ENCODE measurements at places on chromosomes 2 and 18.

- DNase-seq, result no peak
These were observed 23.3 kb downstream of the TNFAIP6 start for GRCh38 chr2:151380580-151381235.

DNA sequence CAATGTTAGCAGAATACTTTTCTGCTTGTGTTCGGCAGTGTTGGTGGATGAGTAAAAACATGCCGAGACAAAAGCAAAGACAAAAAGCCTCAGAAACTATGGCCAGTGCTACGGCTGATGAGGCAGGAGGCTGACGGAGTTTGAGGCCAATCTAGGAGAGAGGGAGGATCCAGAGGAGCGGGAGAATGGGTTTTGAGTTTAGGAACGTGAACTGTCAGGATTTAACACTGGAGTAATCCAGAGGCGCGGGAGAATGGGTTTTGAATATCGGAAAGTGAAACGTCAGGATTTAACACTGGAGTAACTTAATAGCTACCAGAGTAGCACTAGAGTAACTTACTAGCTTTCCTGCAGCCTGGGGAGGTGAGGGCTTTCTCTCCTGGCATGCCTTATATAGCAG lies 37.4 kb downstream of the LYPD6B start:
- no peak for DNase-seq

- DNase-seq, result no peak
These were observed 40.0 kb downstream of the ITGA6 start for GRCh38 chr2:172467382-172467781.

- no peak for DNase-seq
These were observed 92.7 kb downstream of the ZNF516 start for GRCh38 chr18:76402026-76402990.

GRCh38 chr2:109188496-109188890 lies 59.5 kb downstream of the SH3RF3 start:
- DNase-seq, result no peak

- DNase-seq, result no peak
These were observed 171.6 kb upstream of the SATB2 start for GRCh38 chr2:199629301-199629700.

DNA sequence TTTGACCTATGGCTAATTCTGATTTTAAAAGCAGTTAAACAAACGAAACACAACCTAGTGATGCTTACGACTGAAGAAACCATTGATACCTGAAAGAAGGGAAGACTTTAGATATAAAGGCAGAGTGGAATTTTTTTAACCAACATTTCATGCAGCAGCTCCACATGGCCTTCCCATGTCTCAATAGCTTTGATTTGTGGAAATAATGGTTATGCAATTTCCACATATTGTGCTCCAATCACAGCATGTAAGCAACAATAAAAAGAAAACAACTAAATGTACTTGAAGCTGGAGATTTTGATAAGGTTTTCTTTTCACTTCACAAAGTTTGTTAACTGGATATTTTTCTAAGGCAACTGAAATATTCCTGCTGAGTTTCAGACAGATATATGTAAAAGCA lies 82.0 kb upstream of the SLC39A10 start:
- no peak for DNase-seq

DNA sequence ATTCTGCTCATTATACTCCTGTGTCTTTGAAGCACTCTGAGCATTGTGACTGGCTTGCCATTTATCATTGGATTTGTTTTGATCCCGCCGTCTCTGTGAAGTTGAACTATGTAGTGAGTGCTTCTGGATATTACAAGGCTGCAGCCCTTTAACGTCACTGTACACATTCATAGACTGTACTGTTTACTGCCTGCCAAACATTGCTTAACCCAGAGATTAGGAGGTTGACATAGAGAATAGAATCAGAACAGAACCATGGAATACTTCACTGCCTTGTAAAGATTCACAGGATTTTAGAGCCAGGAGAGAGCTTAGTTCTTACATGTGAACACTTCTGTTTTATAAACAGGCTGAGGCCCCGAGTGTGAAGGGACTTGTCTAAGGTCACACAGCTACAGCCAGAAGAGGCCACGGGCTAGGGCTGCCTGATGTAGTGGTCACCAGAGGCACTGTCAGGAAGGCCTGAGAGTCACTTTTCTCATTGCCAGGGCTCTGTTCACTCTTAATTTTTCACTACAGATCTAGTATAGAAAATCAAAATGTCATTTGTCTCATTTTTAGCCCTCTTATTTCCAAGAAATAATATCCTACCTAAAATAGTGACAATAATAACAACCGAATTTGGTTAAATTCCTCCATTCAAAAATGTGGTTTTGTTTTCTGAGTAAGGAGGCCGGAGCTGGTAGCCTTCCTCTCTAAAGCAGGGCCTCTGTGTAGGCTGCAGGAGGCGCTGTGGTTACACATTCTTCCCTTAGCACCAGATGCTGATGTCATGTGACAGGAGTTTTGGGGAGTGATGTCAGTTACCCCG lies 87.9 kb downstream of the UGGT1 start:
- no peak for DNase-seq

GRCh38 chr2:237498341-237498740 lies 11.3 kb downstream of the MLPH start:
- DNase-seq, result no peak

DNA sequence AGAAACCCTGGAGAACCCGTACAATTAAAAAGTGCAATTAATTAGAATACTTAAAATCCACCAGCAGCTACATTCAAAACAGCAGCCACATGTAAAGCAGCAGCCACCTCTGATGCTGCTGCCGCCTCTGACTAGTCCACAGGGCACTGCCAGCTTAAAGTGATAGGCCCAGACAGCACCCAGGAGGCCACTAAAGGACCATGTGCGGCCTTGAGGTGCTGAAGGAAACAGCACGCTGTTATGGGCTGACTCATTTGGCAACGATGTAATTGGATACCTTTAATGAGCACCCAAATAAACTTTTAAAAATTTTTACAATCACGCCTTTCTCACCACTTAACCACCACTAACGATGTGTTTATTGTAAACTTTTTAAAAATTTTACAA lies 209.3 kb upstream of the NCKAP5 start:
- DNase-seq, result no peak

GRCh38 chr2:226799976-226800940 lies 638 bp upstream of the IRS1 start:
- no peak for DNase-seq

GRCh38 chr18:25233528-25234321 lies 118.2 kb downstream of the ZNF521 start:
- DNase-seq, result no peak

GRCh38 chr2:215794829-215795546 lies 218.4 kb downstream of the MREG start:
- DNase-seq, result no peak

DNA sequence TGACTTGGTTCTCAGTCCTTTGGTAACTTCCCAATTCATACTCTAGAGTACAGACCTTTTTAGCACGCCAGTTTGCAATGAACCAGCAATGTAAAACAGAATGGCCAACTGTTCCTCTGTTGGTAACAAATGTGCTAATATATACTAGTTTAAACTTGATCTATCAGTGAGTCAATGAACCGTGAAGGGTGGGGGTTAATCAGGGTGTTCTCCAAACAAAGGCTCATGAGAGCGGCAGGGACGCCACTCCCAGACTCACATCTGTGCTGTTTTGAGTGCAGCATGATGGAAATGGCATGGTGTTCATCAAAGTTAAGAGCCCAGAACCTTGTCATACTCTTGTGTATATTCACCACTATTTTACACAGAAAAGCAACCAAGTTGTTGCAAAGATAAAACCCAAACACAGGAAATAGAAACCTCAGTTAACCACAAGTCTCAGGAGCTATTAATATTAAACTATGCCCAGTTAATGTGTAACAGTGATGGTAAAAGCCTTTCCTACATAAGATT lies 70.3 kb downstream of the CERKL start:
- DNase-seq, result no peak

GRCh38 chr2:167745667-167746066 lies 501.7 kb downstream of the STK39 start:
- no peak for DNase-seq

- DNase-seq, result no peak
These were observed 16.7 kb downstream of the NFE2L2 start for GRCh38 chr2:177247693-177248262.

DNA sequence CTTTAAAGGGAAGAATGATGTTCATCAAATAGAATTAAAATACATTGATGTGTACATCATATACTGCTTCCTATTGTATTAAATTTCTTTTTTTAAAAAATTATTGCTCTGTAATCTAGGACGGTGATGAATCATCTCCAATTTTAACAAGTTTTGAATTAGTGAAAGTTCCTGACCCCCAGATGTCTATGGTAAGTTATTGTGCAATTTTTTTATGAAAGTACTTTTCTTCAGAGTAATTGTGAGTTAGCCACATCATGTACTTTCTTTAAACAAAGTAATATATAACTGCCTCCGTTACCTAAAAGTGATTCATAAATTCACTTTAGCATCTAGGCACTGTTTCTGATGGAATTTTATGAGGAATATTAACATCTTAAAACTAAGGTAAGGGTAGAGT lies 38.1 kb downstream of the PIK3C3 start:
- DNase-seq, result no peak

DNA sequence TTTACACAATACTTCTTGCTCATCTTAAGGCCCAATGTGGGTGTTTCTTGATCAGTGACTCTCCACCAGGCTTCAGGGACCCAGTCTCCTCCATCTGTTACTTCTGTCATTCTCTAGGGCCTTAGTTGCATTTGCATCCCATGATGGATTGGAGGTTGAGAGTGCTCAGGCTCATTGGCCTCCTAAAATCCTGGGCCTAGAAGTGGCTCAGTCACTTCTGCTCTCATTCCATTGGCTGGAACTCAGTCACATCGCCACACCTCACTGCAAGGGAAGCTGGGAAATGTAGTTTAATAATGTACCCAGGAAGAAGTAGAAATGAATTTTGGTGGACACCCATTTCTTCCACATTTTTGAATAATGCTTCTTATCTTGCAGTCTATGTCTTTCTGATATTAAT lies 223.5 kb downstream of the HRH4 start:
- no peak for DNase-seq

DNA sequence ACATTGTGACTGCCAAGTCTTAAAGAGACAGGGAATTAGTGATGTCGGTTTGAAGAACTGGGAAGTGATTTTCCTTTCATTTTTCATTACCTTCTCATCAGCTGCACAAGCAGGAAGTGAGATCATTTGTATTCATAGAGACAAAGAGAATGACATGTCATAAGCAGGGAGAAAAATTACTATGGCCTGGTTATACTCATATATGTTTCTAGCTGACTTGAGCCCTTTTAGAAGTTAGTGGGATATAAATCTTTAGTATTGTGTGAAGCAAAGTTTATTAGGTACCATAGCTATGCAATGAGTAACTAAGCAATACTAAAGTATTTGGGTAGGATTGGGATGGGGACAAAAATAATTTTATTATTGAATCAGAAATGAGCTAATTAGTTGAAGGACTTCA lies 284.1 kb downstream of the PID1 start:
- no peak for DNase-seq

GRCh38 chr2:110215091-110215490 lies 2.7 kb upstream of the MTLN start:
- no peak for DNase-seq

GRCh38 chr2:27079233-27080139 lies 1.1 kb downstream of the EMILIN1 start:
- DNase-seq, result no peak

- DNase-seq, result no peak
These were observed 481.9 kb downstream of the TMX3 start for GRCh38 chr18:68233018-68233417.

DNA sequence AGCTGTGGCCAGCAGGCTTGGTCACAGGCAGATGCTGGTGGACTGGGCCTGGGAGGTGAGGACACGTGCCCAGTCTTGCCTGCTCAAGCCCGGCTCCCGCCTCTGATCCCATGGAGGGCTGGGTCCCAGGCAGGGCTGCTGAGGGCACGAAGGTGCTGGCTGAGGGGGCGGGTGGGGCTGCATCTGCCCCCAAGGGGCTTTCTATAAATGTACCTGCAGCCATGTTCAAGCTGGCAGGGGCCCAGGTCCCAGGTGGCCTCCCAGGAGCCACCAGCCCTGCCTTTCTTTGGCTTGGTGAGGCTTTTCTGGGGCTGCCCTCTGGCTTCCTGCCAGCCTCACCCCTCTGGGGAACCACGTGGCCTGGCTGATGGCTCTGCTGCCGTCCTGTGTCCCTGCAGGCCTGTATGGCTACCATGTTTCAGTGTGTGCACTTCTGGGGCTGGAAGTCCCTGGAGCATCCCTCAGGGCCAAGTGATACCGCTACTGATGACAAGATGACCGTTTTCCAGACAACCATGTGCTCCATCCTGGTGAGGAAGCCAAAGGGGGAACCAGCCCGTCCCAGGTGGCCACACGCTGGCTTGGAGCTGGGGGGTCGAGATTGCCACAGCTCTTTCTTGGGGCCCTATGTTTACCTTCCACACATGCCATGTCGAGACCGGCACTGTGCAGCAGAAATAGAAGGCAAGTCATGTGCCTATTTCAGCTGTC lies 23.2 kb downstream of the HJURP start:
- DNase-seq, result no peak

DNA sequence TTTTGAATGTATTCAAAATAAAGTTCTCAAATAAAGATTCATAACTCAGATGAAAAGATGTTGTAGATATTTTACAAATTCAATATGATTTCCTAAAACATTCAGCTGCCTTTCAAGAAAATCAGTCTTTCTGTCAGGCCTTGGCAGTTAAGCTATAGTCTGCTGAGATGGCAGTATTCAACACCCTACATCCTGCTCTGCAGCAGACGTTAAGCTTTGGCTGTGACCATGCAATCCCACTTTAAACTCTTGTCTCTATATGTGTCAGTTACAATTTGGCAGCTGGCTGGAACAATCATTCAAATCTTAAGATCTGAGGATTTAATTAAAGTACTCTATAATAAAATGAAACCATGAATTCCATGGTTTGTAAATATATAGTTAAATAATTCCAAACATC lies 567.3 kb upstream of the ZNF804A start:
- no peak for DNase-seq

GRCh38 chr2:136319651-136320050 lies 201.7 kb upstream of the CXCR4 start:
- DNase-seq, result no peak

DNA sequence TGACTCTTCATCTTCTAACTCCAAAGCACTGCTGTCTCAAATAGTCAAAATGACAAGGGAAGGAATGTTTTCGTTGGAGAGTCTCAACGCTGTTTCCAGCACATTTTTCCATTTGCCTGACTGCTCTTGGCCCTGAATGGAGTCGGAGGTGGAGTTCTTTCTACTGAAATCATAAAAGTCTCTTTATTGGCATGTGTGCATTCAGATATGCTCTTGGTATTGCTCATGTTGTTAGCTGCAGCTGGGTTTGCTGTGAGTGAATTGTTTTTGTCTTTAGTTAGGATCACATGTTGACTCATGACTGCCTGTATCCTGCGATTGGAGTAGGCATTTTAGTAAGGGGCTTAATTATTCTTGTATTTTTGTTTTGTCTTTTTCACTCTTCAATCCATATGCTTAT lies 16.8 kb downstream of the TMEM17 start:
- no peak for DNase-seq

- DNase-seq, result peak; percentile 79
These were observed 344.6 kb upstream of the CHAC2 start for GRCh38 chr2:53422979-53423378.

- DNase-seq, result no peak
These were observed 57.5 kb downstream of the TANK start for GRCh38 chr2:161217597-161218185.

- DNase-seq, result no peak
These were observed 216.8 kb downstream of the MGAT5 start for GRCh38 chr2:134470561-134471168.

GRCh38 chr2:23137166-23137565 lies 247.8 kb upstream of the KLHL29 start:
- no peak for DNase-seq

GRCh38 chr2:67046591-67046990 lies 350.5 kb upstream of the ETAA1 start:
- no peak for DNase-seq
